ENCODE measurements at places on chromosomes 1 and 21.

DNA sequence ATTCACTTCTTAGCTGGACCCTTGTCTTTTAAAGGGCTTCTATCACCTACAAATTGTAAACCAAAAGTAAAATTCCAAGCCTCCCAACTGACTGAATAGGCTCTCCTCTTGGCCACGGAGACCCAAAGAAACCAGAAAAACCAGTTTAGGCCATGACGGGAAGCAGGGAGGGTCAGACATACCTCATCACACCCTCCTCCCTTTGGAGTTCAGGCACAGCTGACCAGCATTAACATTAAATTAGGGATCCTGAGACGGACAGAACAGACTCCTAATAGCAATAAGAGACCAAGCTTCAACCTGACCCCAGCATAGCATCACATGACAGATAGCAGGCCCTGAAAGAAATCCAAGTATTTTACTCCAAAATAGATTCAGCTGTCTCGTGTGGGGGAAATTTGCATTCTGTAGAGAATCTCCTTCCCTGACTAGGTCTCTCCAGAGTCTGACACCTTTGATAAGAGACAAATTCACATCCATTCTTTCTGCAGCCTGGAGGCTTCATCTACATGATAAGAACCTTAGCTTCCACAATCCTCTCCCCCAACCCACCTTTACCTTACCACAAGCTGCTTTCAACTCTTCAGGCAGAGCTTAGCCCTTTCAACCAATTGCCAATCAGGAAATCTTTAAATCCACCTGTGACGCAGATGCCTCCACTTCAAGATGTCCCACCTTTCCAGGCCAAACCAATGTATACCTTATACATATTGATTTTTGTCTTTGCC is 177.1 kb upstream of the RAB4A start:
- no peak for DNase-seq

DNA sequence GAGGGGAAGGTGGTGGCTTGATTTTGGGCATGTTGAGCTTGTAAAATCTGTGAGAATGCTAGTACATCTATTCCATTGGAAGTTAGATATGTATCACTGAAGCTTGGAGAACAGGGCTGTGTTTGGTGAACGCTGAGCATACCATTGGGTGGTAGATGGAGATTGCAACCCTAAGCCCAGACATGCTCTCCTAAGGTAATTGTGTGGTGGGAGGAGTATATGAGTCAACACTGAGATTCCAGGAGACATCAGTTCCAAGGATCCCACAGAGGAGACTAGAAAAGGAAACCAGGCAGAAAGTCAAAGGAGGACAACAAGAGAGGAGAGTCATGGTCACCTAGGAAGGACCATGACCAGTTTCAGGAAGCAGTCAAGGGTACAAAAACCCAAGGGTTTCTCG is 60.4 kb downstream of the KIF21B start:
- no peak for DNase-seq

DNA sequence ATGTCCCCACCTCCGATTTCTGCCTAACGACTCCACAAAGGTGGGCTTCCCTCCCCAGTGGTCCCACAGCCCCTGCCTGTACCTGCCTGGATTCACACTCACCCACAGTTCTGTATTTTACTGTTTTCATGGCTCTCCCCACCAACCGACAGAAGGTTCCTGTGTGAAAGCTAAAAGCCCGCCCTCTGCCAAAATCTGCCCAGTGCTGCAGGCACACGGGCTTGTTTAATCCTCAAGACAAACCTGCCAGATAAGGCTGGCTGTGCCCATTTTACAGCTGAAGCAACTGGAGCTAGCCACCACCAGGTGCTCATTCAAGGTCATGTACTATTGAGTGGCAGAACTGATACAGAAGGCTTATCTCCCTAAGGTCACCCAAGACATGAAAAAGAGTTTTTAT is 114.5 kb downstream of the HIVEP3 start:
- DNase-seq, result no peak

DNA sequence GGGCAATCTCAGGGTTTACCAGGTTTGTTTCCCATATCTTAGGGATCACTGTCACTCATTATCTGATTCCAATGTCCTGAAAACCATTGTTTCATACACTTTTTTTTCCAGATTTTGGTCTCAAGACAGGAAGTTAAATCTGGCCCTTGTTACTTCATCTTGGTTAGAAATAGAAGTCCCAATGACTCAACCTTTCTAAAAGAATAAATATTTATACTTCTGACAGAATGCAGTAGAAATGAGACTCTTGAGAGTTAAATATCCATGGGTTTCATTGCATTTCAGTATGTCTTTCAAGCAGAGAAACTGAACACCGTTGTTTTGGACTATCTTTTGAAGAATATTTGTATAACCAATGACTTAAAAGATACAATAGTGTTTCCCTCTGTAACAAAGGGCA is 19.8 kb upstream of the VCAM1 start:
- no peak for DNase-seq

DNA sequence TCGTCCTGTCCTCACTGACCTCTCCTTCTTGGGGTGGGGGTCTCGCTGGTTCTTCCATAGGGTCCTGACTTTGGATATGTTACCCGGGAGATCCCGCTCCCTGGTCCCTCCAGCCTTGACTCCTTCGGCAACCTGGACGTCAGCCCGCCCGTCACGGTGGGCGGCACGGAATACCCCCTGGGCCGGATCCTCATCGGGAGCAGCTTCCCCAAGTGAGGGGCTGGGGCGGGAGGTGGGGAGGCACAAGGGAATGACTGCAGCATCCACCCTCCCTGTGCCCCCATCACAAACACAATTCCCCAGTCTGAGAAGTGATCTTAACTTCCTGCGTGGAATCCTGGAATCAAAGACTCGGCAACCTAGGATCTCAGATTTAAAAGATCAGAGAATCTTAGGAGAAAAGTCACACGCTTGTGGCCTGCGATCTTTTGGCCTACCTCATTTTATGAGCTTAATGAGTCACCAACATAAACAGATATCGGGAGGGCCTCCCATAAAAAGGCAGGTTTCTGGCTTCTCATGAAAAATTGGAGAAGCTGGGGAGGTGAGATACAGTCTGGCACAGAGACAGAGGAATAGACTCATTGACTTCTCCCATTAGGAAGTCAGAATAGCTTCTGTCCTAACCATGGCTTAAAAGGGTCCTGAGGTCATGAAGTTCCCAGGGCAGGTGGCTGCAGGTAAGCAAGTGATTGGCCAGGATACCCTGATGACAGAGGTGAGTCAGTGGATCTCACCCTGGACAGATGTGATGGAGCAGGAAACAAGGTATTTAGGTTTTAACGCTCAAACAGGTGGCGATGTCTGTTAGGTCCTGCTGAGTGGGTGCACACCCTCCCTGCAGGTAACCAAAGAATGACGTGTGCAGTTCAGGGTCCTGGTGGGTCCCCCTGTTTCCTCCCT is 15.9 kb upstream of the PADI3 start:
- DNase-seq, result no peak

GRCh38 chr1:224559981-224560728 is 56.0 kb upstream of the CNIH3 start:
- DNase-seq, result no peak

- DNase-seq, result no peak
Measured at GRCh38 chr1:15424146-15424667, 14.0 kb upstream of the CTRC start.

DNA sequence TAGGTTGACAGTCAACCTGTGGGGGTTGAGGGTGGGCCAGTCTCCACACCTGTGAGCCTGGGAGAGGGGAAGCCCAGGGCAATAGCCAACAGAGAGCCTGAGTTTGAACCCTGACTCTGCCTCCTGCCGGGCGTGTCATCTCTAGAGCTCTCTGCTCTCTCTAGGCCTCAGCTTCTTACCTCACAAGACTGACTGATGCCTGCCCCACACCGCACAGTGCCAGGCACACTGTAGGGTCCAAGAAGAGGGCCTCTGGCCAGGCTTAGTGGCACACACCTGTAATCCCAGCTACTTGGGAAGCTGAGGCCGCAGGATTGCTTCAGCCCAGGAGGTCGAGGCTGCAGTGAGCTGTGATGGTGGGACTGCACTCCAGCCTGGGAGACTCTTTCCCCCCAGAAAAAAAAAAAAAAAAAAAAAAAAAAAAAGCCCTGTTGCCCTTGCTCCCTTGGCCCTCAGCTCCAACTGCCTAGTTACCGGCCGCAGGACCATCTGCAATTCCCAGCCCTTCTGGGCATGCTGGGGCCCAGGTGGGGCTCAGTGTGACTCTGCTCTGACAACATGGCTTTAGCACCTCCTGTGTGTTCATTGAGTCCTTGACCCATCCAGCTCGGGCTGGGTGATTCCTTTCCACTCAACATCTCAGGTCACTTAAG is 25.1 kb downstream of the GRHL3 start:
- no peak for DNase-seq

DNA sequence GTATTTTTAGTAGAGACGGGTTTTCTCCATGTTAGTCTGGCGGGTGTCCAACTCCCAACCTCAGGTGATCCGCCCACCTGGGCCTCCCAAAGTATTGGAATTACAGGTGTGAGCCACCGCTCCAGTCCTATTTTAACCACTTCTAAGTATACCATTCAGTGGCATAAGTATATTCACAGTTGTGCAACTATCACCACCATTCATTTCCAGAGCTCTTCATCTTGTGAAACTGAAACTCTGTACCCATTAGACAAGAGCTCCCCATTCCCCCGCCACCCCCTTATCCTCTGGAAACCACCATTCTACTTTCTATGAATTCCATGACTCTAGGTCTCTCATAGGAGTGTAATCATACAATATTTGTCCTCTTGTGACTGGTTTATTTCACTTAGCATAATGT is 40.2 kb upstream of the CAMTA1 start:
- DNase-seq, result no peak
